ENCODE measurements at places on chromosomes 4 and X. TPM values are rescaled to one million over a fixed set of nuclear protein-coding genes. Genes with fewer than 3 reads are reported as not detected.

The HS3ST1 gene
- 1.3 TPM for polyA plus RNA-seq

The ZCCHC13 gene
- not detected for polyA plus RNA-seq

The MAGEB5 gene
- polyA plus RNA-seq: not detected

DNA sequence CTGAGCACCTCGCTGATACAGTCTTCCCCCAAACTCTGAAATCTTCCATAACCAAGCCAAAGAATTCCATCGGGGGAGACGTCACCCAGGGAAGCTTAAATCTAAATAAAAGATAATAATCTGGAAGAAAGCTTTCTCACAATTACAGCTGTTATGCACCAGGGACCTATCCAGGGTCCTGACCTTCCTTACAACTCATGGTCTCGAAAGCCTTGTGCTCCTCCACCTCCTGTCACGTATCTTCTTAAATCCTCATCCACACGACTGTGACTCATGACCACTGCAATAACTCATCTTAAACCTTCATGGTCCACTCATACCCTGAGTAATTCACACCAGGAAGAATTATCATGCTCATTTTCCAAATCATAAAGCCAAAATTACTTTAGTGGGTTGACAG, 166.8 kb upstream of the FRG1 start:
- DNase-seq: no peak

DNA sequence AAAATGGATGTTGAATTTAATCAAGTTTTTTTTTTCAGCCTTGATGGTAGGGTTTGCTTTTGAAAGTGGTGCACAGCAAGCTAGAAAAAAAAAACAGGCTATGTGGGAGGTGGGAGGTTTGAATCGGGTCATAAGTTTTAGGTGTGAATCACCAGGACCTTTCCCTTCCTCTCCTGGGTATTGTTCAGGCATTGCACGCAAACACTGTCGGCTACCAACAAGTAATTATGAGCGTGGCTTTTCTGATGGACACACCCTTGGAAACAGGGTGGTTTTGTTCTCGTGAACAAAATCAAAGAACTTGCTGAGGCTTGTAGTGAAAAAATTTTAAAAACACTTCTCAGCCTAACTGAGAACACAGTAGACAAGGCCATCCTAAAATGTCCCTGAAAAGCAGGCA, 18.1 kb downstream of the PIR start:
- no peak for DNase-seq

GRCh38 chr4:140654495-140654814, 85.7 kb upstream of the UCP1 start:
- no peak for DNase-seq

The TEX13B gene
- polyA plus RNA-seq: not detected

DNA sequence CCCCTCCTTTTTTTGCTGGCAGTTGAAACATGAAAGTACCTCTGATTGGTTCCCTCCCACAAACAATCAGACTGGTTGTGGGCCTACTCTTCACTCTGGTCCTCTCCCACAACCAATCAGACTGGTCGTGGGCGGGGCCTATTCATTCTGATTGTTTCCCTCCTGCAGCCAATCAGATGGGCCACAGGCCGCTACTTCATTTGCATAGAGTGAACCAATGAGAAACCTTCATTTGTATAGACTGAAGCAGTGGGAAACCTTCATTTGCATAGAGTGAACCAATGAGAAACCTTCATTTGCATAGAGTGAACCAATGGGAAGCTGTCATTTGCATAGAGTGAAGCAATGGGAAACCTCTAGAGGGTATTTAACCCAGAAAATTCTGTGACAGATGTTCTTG, 55.2 kb downstream of the TRMT44 start:
- DNase-seq: no peak

DNA sequence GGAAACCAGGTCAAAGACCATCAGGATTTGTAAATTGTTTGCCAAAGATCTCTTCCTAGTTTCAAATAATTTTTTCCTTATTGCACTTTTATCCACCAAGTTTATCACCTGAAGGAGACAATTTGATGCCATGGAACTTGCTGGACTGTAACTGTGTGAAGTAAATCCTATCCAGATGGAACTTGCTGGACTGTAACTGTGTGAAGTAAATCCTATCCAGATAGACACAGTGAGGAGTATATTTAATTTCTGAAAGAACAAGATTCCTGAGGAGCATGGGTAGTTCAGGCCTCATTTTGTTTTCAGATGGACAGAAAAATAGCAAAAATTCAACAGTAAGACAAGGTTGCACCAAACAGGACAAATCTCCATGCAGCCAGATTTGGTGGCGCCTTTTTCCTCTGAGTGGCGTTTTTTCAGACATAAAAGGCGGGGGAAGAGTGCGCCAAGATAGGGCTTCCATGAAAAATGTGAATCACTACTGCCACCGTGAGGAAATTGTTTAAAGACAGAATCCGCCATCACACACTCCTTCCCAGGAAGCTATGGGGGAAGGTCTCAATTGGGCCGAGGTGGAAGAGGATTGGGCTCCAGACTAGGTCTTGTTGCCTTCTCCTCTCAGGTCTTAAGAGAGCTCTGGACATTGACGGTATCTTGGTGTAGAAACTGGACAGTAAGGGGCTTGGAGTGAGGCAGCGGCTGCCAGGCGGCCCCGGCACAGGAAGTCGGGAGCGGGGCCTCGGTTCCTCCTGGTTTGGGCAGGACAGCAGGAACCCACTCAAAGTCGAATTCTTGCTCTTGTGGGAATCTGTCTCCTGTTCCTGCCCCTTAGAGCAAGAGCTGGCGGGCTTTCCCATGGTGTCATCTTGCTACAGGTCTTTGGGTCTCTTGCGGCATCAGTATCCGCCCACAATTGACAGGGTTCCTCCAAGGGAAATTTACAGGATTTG, 234.7 kb downstream of the OR13H1 start:
- no peak for DNase-seq

DNA sequence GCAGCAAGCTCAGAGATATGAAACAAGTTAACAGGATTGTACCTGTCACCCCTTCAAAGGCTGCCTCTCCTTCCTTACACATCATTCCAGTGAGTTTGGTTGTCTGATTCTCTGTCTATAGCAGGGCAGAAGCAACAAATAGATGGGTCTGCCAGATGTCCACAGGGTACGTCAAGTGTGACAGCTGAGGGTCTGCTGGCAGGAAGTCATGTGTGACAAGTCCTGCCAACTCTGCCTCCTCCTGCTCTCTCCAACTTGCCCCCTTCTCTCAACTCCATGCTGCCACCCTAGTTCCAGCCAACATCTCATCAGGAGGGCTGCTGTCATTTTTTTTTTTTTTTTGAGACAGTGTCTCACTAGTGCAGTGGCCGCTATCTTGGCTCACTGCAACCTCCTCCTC, 109.2 kb downstream of the NSUN7 start:
- no peak for DNase-seq

The SHISA3 gene
- 114 TPM for polyA plus RNA-seq

DNA sequence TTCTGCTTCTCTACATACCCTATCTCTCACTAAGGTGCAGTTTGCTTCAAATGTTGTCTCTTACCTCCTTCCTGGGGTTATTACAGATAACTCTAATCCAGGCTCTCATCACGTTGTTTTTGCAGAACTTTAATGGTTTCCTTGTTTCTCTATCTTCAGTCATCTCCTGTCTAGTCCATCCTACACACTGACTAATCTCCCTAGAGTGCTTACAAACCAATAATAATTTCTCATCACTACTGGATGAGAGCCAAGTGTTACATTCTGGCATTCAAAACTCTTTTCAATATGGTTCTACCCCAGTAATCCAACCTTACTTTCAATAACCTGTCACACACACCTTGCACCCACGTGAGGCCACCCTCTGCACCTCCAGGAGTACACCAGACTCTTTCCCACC, 86.1 kb downstream of the SYNPO2 start:
- no peak for DNase-seq

Measured in renal cortex interstitium (tissue), 15 donors.